T-cell (primary cell): ENCODE measurements at places on chromosomes 4 and X. TPM values are rescaled to one million over a fixed set of nuclear protein-coding genes. Genes with fewer than 3 reads are reported as not detected.

Gene TLR2
- 1.9 TPM for total RNA-seq

Gene DCAF4L1
- total RNA-seq = 0.55 TPM

DNA sequence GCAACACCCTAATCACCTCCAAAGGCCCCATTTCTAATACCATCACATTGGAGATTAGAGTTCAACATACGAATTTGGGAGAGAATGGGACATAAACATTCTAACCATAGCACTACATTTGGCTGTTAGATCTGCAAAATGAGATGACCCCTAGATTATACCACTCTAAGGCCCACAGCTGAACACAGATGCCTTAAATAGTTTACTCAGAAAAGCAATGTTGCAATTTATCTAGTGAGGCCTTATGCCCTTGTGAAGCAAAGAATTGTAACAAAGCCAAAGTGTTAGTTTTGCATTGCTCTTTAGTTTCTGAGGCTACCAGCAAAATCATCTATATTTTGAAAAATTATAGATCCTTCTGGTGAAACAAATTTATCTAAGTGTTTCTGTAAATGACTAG, 31.6 kb upstream of the ARHGEF6 start:
- no peak for DNase-seq

GRCh38 chr4:140118931-140119640, 34.9 kb downstream of the MAML3 start:
- no peak for DNase-seq

DNA sequence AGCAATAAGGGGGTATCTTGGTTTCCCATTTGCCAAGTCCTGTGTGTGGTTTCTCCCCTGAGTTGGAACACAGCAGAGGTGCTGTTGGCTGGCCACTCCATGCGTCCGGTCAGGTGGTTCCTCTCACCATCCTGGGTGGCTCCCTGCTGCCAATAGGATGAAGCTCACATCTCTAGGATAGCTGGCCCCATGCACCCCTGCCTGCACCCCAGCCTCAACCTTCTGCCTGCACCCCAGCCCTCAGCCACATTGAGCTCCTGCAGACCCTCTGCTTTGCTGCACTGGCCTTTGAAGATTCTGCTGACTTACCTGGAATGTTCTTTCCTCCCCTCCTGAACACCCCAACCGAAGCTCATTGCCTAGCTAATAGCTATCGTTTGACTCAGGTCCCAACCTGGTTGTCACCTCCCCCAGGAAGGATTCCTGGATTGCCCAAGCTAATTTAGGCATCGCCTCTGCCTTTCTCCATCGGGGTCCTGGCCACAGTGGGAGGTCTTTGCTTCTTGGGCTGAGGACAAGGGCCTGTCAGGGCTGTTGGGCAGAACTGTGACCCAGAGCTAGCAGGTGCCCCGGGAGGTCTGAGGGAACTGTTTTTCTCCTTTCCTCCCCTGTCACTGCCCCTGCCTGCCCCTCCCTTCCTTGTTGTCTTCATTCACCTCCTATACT, 36.6 kb upstream of the GRPEL1 start:
- no peak for DNase-seq

DNA sequence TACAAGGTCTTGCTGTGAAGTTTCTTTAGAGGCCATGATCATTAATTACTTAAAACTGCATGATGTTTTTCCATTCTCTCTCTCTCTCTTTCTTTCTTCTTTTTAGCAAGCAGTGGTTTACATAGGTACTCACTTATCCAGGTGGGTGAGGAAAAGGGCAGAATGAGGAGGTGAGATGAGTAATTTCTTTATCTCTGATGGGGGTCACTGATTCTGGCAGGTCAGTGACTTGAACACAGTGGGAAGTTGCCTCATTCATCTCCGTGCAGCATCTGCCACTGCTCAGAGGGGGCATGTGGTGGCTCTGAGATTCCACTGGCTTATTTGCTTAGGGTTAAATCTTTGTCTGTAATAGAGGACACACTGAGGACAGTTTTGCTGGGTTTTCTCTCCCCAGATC, 62.6 kb downstream of the FAM114A1 start:
- DNase-seq = no peak

DNA sequence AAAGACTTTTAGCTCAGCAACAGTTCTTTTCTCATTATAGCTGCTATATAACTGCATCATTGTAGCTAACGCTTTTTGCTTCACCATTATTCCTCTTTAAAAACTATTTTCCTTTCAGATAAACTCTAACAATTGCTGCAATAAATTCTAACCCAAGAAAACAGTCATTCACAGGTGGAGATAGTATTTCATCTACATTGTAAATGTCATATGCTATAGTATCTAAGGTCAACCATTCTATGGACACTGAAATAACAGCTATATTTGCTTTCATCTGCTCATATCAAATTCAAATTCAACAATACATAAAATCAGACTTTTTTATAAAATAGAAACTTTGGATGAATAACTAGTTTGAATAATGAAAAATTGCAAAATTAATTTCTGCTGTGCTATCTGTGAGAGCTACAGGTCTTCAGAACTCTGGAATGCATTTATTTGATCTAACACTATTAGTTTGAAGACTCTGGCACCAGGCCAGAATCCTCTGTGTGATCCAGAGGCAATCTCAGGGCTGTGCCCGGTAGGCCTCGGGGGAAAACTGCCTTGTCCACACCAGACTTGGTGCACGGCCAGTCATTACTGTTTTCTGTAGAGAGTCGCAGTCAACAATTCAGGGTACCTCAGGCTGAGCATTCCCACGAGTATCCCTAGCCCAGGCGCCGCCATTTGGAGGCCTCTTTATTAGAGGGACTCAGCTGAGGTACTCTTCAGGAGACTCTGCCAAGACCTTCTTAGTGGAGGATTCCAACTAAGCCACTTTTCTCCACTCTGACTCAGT, 332.4 kb downstream of the SLC7A11 start:
- no peak for DNase-seq

DNA sequence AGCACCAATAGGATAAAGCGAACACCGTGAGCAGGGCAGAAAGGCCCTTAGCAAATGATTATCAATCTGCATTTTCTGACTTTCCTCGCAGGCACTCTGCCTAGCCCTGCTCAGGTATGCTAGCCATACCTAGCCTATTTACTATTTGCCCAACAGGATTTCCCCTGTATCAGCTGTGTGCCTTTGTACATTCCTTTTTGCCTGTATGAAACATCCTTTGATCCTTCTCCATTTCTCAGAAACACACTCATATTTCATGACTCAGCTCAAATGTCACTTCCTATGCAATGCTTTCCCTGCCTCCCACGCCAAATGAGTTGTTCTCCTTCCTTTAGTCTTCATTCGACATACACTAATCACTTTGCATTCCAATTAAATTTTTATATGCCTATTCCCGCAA, 37.2 kb downstream of the PCDH7 start:
- DNase-seq = no peak

- no peak for DNase-seq
These were observed 38.5 kb downstream of the TRMT44 start for GRCh38 chr4:8478801-8479744.

GRCh38 chrX:37871626-37872302, 24.4 kb upstream of the DYNLT3 start:
- no peak for DNase-seq

GRCh38 chr4:177696438-177696966, 254.3 kb upstream of the AGA start:
- no peak for DNase-seq

GRCh38 chr4:87268411-87268810, 48.0 kb upstream of the KLHL8 start:
- DNase-seq = no peak

DNA sequence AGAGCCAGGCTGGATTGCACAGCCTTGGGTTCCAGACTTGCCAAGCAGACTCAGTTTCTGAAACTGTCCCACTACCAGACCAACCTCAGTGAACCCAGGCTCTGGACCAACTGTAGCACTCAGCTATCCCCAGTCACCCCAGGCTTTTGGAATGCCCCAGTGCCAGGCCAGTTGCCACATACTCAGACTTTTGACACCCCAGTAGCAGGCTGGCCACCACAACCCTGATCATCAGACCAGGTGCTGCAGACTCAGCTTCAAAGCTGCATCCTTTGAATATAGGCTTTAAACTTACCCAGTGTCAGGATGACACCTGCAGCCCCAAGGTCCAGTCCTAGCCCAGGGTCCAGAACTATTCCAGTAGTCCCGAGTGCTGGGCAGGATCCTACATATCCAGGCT, 1389.9 kb downstream of the ARAP2 start:
- DNase-seq = no peak

- DNase-seq = no peak
These were observed 33.1 kb upstream of the EDNRA start for GRCh38 chr4:147447786-147448185.

DNA sequence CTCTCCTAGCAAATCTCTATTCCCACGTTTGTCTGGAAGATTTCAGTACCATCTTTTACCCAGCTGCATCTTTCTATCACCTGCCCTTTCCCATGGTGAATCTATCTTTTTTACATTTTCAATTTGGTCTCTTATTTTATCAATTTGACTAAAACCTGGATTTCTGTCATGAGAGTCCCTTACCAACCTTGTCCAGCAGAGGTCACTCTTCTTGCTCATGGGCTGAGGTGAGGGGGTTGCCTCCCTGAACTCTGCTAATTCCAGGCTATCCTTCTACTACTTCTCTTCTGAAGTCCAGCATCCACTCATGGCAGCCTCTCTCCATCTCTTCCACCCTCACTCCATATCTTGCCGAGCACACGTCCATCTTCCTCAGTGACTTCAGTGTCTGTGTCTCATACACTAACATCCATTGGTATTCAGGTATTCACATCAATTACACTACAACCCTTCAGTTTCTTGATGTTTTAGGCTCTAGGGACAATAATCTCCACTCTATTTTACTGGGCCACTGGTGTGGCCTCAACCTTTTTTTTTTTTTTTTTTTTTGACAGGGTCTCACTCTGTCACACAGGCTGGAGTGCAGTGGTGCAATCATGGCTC, 17.8 kb upstream of the ZNF827 start:
- peak; percentile 5 for DNase-seq

DNA sequence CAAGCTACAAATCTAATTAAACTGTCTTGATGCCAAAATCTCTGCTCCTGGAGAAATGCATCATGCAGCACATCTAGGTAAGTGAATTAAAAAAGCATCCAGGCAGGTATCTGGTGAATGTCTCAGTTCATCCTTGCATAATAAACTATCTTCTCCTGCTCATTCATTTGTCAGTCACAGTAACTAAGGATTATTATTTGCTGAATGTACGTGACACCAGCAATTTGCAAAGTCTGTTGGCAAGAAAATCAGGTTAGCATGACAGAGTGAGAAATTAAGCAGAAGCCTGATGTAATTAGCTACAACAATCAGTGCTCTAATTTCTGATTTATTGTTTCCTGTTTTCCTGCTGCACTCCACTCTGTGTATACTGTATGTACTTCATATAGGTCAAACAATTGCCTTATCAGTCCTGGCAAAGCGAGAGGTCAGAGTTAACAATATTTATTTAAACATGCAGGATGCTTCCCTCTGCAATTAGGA, 213.6 kb downstream of the FBXO8 start:
- no peak for DNase-seq

- no peak for DNase-seq
These were observed 641.7 kb upstream of the DIPK2B start for GRCh38 chrX:45842207-45842925.
